ENCODE measurements at places on chromosomes 13 and 19.

DNA sequence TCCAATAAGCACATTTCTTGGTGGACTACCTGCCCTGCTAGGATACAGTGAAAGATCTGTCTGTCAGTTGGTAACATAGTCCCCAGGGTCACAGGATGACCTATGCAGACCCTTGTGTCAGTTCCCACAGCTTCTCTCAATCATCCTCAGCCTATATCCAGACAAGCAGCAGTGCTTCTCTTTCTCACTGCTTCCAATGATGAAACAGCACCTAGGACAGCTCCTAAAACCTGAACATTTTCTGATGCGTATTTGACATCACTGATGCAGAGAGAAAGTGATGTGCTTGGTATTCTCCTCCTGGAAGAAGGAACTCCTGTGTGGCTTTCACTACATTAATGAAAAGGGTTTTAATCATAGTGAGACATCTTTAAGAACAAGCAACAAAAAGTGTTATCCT, 43.7 kb downstream of the ZNF557 start:
- no peak for DNase-seq

- no peak for DNase-seq
Measured at GRCh38 chr19:39582891-39583625, 19.3 kb upstream of the LGALS13 start.

GRCh38 chr19:1902923-1903322, 2.3 kb upstream of the ADAT3 start:
- DNase-seq = no peak

DNA sequence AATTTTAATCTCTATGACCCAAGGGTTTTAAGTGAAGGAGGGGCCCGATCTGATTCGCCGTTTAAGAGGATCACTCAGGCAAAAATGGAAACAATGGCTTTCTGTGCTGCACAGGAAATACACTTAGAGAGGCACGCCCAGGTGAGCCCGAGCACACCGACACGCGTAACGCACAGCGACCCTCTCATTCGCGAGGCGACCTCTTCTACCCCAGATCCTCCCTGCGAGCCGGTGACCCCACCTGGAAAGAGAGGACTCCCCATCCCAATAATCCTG, 216 bp downstream of the SH2D3A start:
- no peak for DNase-seq

GRCh38 chr19:29040951-29041350, 172.0 kb downstream of the UQCRFS1 start:
- DNase-seq = no peak

DNA sequence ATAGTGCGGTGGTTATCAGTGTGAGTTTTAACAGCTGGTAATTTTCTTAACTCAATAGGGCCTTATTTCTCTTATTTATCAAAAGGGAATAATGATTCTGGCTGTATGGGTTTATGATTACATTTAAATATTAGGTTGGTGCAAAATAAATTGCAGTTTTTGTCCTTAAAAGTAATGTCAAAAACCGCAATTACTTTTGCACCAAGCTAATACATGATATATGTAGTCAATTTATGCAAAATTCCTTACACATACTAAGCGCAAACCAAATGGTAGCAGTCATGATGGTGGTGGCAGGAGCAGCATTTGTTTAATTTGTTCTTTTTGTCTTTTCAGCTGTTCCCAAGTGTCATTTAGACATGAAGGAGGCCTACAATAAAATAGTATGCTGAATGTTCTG, 1777.1 kb downstream of the OLFM4 start:
- DNase-seq = no peak

- DNase-seq = no peak
Measured at GRCh38 chr19:677601-678436, 1.6 kb downstream of the FSTL3 start.

Data from activated CD8-positive, alpha-beta memory T cell treated with anti-CD3 and anti-CD28 coated beads for 24 hours (primary cell).